ENCODE measurements at places on chromosomes 7 and 10. TPM values are rescaled to one million over a fixed set of nuclear protein-coding genes. Genes with fewer than 3 reads are reported as not detected.

GRCh38 chr10:27440478-27440877, 63.6 kb upstream of the RAB18 start:
- no peak for DNase-seq

- no peak for DNase-seq
Observed at GRCh38 chr7:43753271-43753810, 5.1 kb upstream of the BLVRA start.

- DNase-seq: no peak
Observed at GRCh38 chr7:149415391-149416071, 45.3 kb downstream of the ZNF777 start.

GRCh38 chr10:132669208-132669861, 116.6 kb downstream of the NKX6-2 start:
- no peak for DNase-seq

- no peak for DNase-seq
Observed at GRCh38 chr10:132247943-132248342, 59.8 kb downstream of the STK32C start.

DNA sequence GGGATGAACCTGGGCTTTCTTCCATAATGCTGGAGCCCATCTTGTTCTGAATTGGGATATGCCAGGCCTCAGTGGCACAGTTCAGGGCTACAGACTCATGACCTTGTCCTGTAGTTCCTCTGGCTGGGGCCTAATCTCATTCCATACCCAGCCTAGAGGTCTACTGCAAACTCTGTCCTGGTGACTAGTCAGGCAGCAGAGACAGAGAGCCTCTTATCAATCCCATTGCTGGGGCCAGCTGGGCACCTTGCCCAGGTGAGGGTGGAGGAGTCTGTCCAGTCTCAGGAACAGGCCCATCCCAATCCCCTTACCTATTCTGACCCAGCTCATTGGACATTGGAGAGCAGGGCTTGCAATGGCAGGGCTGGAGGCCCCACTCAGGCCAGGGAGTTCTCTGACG, 28.0 kb upstream of the COMTD1 start:
- no peak for DNase-seq

DNA sequence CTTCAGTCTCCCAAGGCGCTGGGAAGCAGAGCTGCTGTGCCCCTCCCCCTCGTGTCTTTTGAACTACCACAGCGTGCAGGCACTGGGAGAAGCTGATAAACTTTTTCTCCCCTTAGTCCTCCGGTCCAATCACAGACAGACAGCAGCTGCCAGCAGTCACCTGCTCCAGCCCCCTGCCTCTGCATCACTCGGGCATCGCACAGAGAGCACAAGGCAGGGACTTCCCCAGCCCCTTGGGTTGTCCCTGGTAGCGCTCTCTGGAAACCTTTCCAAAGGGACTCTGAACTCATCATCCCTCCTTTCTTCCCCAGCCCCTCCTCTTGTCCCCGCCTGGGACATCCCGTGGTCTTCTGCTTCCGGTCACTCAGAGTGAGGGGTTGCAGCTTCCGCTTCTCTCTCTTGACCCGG, 1.4 kb upstream of the NEUROG3 start:
- no peak for DNase-seq

GRCh38 chr10:17784688-17785087, 24.5 kb upstream of the MRC1 start:
- no peak for DNase-seq

Gene ANKRD1
- total RNA-seq: not detected

DNA sequence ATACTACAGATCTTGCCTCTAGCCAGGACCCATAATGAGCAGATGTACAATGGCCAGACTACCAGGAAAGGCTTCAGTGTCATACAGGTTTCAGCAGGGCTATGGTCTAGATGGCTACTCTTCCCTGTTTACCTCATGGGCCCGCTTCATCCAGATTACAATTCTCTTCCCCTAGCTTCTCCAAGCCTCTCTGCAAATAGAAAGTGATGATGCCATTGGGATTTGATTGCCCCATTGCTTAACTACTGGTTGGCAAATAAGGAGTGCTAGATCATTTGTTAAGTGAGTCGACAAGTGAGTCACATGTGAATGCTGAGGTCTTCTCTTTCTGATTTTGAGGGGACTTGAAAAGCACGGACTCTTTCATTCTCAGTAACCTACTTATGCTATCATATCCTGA, 361.5 kb upstream of the LRRTM3 start:
- no peak for DNase-seq

DNA sequence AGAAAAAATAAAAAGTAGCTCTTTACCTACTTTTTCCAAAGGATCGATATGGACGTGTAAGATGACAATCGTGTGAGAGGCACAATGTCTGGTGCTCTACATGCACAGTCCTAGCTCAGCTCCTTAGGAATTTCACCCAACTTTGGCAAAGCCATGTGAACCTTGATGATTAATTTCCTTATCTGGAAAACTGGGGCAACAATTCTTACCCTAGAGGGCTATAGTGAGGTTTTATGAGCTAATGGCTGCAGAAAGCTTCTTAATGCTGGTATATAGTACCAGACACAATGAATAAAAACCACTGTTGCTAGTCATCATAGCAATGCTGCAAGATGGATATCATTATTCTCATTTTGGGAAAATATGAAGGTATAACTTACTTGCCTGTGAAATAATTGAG, 202.7 kb downstream of the PARD3 start:
- DNase-seq: no peak

Gene SLC39A12
- total RNA-seq: not detected

DNA sequence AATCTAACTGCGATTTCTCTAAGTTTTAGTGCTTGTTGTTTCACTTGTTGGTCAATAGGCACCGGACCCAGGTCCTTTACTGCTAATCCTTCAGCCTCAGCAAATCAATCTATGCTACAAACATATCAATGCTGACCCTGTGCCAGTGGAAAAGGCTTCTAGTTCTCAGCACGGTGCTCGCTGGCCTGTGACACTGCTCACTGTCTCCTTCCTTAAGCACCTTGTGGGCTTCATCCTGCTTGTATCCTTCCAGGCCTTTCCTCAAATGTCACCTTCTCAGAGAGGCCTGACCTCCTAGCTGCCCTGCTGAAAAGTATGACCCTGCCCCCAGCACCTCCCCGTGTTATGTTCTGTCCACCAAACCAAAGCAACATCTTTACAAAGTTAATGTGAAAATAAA, 201.2 kb upstream of the FRMD4A start:
- no peak for DNase-seq

DNA sequence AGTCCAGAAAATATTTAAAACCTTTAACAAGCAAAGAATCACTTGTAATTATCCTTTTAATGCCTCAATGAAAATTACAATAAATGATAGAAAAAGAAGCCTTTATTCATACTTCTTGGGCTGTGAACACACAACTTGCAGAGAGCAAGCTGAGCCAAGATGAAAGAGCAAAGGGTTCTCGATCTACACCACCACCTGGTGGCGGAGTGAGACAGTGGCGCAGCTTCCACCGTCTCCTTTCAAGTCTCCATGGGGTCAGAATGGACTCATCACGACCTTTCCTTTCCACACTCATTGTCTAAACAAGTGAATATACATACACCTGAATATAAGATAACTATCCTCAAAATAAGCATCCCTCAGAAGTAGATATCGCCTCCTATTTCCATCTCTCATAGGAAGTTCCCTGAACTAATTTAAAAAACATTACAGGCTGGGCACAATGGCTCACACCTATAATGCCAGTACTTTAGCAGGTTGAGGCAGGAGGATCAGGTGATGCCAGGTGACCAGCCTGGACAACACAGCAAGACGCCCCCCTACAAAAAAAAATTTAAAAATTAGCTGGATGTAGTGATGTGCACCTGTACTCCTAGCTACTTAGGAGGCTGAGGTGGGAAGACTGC, 40.7 kb downstream of the ATE1 start:
- DNase-seq: no peak

GRCh38 chr10:88521791-88522190, 61.3 kb downstream of the RNLS start:
- DNase-seq: no peak

DNA sequence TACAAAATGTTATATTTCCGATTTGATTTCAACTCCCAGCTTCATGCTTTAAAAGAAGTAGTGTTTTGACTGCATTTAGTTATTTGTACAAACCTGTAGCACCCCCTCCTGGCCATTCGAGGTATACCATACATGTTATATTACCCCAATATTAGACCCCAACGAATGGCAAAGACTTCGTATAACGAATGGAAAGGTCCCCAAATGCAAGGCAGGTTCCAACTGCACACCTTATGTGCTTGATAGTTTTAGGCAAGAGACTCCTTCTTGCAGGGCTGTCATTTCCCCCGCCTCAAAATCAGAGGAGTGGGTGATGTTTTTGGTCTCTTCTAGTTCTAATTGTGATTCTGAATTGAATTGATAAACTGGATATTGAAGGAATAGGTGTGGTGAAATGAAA, 101.1 kb upstream of the TARP start:
- DNase-seq: no peak

Gene ADRB1
- not detected for total RNA-seq

GRCh38 chr7:5337047-5337446, 54.3 kb downstream of the SLC29A4 start:
- DNase-seq: no peak

Gene HIF1AN
- total RNA-seq: 16.9 TPM

GRCh38 chr7:1724118-1724910, 54.2 kb downstream of the ELFN1 start:
- DNase-seq: no peak

Gene PDE1C
- total RNA-seq: 19.2 TPM

GRCh38 chr7:100678291-100678984, 4.9 kb downstream of the GNB2 start:
- no peak for DNase-seq

DNA sequence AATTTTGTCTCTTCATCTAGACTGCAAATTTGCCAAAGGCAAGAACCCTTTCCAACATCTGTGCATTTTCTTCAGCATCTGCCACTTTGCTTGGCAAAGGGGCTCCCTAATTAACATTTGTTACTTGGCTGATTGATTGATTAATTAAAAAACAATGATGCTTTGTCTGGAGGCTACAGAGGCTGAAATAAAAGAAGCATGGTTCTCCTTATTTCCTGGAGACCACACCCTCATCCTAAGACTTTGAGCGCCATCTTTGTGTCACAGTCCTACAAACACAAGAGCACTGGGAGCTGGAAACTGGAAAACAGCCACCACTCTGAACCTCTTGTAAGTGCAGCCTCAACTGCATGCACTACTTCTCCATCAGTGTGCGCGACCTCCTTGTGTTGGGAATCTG, 189.2 kb downstream of the C7orf25 start:
- no peak for DNase-seq

Gene AKR1C4
- not detected for total RNA-seq

- no peak for DNase-seq
Observed at GRCh38 chr10:124037286-124037685, 56.1 kb downstream of the CHST15 start.

Gene HTRA1
- total RNA-seq: 116 TPM

GRCh38 chr7:28165961-28166955, 14.3 kb downstream of the JAZF1 start:
- DNase-seq: no peak

Gene SLF2
- total RNA-seq: 26.8 TPM

DNA sequence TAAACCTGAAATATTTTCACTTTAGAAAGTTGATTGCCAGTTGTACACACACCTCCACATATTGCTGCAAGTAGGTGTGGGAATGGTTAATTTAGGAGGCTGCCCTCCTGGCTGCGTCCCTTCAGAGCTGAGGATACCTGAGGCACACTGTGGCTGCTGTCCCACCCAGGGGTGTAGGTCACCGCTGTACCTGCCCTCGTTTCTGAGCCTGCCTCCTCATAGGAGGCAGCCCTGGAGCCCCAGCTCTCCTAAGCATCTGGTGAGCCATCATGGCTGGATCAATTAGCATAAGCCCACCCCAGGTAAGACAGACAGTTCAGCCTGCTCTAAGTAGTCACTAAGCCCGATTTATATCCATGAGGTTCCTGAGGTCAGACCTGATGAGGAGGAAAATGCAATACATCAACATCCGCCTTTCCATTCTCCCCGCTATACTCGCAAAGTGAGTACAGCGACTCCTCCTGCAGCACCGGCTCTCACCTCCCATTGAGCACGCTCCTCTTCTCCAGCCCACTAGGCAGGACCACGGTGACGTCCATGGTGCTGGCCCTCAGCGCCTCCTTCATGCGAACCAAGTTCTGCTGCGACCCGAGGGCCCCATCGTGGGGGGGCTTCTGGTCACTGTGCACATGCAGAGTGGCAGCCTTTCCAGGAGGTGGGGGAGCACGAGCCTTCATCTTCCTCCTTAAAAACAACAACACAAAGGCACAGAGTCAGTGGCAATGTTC, 97.2 kb downstream of the COBL start:
- DNase-seq: no peak

Gene PRSS37
- not detected for total RNA-seq

Gene HOGA1
- total RNA-seq: 0.98 TPM

GRCh38 chr7:134905375-134905774, 80.9 kb upstream of the AGBL3 start:
- no peak for DNase-seq

Gene C10orf62
- not detected for total RNA-seq

- DNase-seq: no peak
Observed at GRCh38 chr7:66736892-66737291, 3.6 kb upstream of the RABGEF1 start.

Gene ZKSCAN5
- 7.1 TPM for total RNA-seq

DNA sequence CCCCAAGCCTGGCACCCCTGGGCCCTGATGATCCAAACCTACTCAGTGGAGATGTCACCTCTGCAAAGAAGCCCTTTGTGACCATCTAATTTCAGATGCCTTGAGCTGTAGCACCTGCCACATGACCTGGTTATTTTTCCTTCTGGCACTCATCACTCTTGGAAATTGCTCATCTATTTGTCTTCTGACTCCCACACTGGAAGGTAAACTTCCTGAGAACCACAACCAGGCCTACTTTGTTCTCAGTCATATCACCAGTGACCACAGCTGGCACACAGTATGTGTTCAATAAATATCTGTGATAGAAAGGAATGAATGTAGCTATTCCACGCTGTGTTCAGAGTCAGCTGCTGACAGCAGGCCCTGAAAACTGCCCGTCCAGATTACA, 97.1 kb downstream of the SH3PXD2A start:
- DNase-seq: no peak

DNA sequence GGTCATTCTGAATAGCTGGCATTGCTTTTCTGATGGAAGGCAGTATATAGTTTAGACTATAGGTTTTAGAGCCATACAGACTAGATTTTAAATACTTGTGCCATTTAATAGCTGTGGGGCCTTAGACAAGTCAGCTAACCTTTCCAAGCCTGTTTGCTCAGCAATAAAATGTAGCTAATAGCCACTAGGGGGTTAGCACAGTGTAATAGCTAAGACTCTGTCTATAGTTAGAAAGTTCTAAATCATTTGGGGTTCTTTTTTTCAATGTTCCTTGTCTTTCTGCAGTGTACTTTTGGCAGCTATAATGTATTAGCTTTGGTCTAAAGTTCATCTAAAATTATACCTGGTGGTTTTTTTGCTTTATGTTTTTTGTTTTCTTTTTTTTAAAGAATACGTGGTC, 7.5 kb upstream of the KIFBP start:
- no peak for DNase-seq

Gene CYP2E1
- 2.9 TPM for total RNA-seq

GRCh38 chr7:131046246-131046645, 281.4 kb upstream of the MKLN1 start:
- no peak for DNase-seq

Measured in vagina (tissue), 2 donors.